T-helper 2 cell (primary cell): ENCODE measurements at places on chromosomes 5 and 9.

DNA sequence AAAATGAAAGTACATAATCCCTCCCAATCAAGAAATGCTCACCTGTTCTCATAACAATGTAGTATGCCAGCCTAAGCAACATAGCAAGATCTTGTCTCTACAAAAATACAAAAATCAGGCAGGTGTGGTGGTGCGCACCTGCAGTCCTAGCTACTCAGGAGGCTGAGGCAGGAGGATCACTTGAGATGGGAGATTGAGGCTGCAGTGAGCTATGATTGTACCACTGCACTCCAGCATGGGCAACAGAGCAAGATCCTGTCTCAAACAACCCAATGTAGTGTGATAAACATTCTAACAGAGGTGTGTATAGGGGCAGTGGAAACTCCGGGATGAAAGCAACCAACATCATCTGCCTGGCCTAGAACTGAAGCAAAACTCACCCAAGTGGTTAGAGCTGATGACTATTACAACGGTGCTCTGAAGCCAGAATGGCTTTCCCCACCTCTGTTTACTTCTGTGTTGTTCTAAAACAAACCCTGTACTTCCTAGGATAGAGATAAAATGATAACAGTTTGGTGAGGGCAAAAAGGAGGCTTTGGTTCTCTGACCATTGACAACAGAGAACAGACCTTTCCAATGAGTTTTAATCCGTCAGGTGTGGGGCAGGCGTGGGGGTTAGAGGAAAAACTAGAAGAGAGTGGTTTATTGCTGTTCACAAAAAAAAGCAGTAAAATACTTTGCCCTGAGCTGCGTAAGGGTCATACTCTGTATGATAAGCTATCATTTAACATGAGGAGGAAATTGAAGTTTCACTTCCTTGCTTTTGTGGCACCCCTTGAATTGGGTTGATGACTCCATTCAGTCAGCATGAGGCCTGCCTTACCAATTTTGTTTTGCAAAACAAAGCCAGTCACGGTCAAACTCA is 18.9 kb downstream of the WNT8A start:
- DNase-seq = no peak

DNA sequence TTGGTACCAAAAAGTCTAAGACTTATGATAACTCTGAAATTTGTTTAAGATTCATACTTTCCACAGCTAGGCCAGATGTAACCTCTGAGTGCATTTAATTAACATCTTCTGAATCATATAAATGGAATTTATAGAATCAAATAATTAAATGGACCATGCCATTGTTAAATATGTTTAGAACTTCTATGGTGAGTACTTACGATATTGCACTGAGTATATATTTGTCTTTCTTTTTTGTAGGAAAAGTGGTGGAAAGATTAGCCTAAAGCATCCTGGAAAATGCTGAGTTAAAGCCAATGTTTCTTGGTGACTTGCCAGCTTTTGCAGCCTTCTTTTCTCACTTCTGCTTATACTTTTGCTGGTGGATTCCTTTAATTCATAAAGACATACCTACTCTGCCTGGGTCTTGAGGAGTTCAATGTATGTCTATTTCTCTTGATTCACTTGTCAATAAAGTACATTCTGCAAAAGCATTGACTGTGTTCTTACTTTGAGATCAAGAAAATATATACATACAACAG is 11.9 kb downstream of the SPINK6 start:
- no peak for DNase-seq

DNA sequence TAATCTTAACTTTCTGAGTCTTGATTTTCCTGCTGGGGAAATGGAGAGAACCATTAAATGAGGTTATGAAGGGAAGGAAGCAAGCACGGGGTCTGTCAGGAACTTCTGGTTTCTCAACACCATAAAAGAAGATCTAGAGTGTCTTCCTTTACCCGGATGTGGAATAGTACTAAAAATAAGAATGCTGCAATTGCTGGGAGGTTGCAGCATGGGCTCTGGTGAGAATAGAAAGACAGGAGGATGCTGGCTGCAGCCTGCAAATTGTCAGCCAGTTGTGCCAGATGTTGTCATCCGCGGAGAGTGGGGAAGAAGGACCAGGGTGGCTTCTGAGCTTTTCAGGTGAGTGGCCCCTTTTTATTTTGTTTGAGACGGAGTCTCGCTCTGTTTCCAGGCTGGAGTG is 69.3 kb upstream of the STC2 start:
- DNase-seq = no peak

- no peak for DNase-seq
These were observed 322.6 kb upstream of the SLC30A5 start for GRCh38 chr5:68771221-68771620.

DNA sequence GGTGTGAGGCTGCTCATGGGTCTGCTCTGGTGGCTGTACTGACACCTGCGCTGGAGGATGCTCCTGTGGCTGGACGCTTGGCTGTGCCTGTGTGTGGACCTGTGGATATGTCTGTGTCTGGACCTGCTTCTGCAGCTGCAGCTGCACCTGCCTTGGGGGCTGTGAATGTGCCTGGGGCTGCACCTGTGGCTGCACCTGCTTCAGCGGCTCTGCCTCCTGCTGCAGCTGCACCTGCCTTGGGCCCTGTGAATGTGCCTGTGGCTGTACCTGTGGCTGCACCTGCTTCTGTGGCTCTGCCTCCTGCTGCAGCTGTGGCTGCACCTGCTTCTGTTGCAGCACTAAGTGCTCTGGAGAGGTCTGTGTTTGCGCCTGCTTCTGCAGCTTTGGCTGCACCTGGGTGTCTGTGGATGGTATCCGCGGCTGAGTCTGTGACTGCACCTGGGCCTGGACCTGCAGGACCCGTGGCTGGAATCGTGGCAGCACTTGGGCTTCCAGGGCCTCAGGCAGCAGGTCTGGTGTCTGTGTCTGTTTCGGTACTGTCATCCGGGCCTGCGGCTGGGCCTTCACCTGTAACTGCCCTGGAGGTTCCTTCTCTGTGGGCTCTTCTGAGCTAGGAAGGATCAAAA is 12.5 kb downstream of the CIZ1 start:
- no peak for DNase-seq

DNA sequence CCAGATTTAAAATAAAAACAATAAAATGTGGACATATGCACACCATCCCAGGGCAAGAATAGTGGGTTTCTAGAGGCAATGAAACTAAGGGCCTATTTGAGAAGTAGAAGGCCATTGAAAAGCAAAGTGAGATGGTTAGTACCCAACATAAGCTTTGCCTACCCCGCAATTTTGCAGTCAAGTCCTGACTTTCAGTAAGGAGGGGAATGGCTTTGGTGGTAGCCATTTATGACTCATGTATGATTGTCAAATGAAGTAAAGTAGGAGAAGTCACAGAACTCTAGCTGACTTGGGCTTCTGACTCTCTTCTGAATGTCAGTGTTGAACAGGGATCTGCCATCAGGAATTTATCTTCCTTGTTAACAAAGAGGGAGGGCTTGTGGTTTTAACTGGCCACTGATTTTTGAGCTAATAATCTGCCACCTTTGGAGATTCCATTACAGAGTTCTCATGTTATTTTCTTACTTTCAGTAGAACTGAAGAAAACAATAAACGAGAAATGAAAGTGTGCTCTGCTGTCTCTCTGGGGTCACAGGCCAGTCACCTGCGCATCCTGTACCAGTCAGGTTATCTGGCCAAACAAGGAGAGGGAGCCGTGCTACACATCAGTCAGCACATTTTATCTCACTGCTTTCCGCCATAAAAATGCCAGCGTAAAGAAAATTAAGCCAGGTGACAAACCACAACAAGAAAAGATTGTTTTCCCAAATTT is 14.3 kb upstream of the SNCAIP start:
- DNase-seq = no peak

DNA sequence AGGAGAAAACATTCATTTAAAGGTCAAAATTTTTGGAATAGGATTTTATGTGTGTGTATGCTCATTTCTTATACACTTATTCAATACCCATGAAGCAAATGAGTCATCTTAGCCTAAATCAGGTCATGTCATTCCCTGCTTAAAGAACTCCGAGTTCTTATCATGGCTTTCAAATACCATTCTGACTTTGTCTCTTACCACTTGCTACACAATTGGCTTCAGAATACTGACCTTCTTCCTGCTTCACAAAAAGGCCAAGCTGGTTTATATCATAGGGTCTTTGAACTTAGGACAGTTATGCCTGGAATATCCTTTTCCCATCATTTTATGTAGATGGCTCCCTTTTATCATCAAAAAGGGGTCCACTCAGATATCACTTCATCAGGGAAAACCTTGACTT is 652.2 kb upstream of the WWC1 start:
- no peak for DNase-seq

DNA sequence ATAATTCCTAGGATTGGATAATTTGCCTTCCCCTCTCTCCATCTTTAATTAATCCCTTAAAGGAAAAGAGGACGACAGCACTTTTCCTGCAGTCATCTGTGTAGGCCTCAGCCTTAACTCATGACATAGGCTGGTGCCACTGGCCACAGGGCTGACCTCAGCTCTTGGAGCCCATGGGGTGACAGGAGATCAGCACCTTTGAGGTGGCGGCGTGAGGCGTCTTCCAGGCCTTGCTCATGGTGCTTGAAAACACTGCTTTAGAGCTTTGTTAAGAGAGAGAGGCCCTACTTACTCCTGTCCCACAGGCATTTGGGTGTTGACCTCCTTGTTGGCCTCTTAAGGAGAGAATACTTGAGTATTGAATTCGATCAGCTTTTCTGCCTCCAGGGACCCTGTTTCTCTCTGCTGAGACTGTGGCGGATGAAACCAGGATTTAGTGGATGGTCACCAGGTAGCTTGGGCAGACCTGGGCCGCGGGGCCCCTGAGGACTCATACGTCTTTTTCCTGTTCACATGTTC is 23.4 kb downstream of the TENT4A start:
- DNase-seq = no peak

DNA sequence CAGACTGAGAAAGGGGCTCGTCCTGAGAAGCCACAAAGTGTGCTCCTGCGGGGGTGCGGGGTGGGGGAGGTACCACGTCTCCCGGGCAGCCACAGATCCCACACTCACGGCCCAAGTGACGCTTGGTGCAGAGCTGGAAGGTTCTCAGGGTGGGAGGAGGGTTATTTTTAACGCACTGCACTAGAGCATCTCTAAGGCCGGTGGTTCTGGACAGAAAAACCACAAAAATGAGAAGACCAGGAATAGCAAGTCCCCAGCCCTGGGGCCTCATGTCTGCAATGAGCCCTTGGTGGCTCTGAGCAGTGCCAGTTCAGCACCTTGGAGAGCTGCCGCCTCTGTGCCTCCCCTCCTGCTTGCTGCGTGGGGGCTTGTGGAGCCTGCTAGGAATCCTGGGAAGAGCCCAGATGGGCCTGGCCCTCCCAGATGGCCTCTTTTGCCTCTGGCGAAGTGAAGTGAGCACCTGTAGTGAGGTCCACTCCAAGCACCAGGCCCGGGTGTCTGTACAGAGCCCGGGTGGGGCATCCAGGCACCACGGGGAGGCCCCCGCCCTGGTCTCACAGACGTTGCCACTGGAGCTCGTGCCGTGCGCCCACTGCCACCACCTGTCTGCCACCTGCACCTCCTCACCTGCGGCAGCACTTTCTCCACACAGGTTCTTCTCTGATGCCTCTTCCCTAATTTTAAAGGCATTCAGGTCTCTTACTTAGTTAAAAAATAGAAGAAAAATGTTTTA is 48.9 kb upstream of the CACNA1B start:
- DNase-seq = no peak

- no peak for DNase-seq
These were observed 35.5 kb upstream of the FTMT start for GRCh38 chr5:121816164-121816563.

- DNase-seq = no peak
These were observed 126.5 kb upstream of the PAM start for GRCh38 chr5:102628441-102629175.

DNA sequence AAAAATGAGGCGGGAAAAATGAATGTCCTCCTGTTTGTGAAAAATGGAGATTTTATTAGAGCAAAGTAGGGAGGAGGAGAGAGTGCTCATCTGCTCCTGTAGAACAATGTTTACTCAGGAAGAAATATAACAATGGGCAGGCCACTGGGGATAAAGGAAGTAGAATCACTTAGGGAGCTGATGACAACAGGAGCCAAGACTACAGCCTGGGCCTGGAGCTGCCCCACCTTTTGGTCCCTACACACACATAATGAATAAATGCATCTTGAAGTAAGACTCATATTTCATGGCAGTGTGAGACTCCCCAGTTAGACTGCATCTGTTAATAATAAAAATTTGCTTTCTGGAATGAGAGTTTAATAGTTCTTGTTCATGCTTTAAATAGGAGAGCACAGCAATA is 1939.8 kb downstream of the EFNA5 start:
- DNase-seq = no peak

- no peak for DNase-seq
These were observed 1.9 kb downstream of the LRRC14B start for GRCh38 chr5:192970-193831.

DNA sequence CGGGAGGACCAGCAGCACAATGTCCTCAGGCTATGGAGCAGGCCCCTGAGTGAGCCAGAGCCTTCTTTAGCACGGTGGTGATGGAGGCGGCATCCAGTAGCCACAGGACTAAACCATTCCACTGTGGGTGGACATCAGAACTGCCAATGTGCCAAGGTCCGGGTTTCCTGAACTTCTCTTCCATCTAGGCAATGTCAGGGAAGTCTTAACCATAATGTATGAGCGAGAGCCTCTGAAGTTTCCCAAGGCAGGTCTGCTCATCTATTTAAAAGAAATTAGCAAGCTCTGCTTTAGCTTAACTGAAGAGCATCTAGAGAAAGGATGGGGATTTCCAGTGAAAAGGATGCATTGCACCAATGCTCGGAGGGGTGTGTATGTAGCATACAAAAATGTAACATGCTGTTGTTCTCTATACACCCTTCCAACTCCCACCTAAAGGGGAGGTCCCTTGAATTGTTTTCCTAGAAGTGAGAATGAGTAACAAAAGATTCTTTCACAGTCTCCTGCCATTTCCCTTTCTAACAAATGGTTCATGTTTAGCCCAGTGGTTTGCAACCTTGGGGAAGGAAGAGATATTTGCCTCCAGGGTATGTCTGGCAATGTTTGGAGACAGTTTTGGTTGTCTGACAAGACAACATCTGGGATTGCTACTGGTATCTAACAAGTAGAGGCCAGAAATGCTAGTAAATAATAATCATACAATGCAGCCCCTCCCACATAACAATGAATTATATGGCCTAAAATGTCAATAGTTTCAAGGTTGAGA is 6.1 kb upstream of the RXFP3 start:
- no peak for DNase-seq

DNA sequence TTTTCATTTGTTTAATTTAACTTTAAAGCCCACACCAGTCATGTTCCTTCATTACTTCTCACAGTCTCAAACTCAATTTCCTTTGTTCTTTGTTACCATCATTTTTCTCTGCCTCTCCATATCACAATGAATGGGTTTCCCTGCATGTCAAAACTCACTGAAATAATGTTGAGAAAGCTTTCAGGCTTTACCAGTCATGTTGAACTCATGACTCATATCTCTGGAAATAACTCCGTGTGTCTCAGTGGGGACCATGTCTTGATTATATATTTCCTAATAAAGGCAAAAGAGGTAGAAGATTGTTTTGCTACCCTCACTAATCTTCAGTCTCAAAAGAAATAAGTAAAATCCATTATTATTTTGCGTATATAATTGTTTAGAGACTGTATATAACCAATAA is 231.2 kb downstream of the CHSY3 start:
- DNase-seq = no peak

GRCh38 chr5:10673017-10673389 is 88.0 kb downstream of the DAP start:
- no peak for DNase-seq
